Body of pancreas (tissue), 4 donors: ENCODE measurements at places on chromosomes 12 and 14. TPM values are rescaled to one million over a fixed set of nuclear protein-coding genes. Genes with fewer than 3 reads are reported as not detected.
A peak's percentile ranks its signal among the peaks of the same experiment; 100 is the strongest.

Gene SLC17A8
- not detected for total RNA-seq

GRCh38 chr12:89259821-89260220 is 92.5 kb downstream of the DUSP6 start:
- DNase-seq, result no peak

GRCh38 chr12:115813256-115813655 is 464.2 kb downstream of the MED13L start:
- no peak for DNase-seq

DNA sequence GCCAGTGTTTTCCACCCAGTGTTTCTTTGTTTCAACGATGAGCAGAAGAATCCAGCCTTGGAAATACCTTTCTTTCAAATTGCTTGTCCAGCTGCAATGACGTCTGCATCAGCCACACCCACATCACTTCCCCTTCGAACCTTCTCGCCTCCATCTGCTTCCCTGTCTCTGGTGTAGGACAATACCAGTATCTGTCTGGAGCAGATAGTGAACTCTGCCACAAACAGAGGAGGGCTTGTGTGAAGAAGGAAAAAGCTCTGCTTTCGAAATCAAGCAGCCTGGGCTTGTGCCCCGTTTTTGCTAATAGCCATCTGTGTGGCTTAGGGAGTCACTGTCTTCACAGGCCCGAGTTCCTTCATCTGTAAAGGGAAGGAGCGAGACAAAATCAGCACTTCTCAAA is 415.4 kb downstream of the ZFP36L1 start:
- no peak for DNase-seq

- DNase-seq, result no peak
Measured at GRCh38 chr12:79887890-79888289, 47.0 kb downstream of the PPP1R12A start.

DNA sequence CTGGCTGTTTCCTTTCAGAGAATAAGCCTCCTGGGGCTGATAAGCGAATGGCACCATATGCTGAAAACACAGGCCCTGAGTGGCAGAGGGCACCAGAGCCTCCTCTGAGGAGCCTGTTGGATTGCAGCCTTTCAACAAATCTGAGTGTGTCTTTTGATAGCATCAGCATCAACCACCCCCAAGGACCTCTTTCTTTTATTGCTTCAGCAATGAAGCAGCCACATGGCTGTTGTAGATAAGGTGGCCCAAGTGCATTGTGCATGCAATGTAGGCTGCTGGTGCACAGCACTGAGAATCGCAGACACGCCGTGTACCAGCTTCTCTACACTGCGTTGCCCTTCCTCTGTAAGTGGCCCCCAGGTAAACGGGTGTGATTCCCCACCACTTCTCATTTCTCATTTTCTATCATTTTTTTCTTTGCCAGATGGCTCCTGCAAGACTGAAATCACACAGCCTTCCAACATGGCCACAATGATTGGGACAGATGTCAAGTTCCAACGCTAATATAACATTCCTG is 191.7 kb downstream of the DAD1 start:
- DNase-seq, result no peak

Gene FOXG1
- not detected for total RNA-seq

Gene C12orf56
- total RNA-seq, result not detected

Gene BDKRB1
- not detected for total RNA-seq

DNA sequence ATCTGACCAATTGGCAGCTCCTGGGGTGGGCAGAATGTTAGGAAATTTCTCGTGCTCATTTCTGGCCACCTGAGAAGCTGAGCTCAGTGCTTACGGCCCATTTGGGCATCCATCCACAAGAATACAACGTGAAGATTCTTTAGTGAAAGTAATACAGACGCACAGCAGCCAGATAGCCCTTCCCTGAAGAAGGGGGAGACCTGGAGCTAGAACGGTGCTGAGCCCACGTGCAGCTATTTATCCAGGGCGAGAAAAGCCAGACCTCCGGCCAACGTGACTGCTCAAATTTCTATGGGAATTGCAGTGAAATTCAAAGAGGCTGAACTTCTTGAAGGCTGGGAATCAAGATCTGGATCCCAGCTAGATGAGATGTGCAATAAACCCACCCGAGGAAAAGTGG is 20.7 kb downstream of the NID2 start:
- no peak for DNase-seq

- DNase-seq, result peak; percentile 64
Measured at GRCh38 chr12:116319898-116320621, 42.6 kb upstream of the MED13L start.

- DNase-seq, result no peak
Measured at GRCh38 chr12:83128540-83128939, 441.8 kb downstream of the TMTC2 start.

DNA sequence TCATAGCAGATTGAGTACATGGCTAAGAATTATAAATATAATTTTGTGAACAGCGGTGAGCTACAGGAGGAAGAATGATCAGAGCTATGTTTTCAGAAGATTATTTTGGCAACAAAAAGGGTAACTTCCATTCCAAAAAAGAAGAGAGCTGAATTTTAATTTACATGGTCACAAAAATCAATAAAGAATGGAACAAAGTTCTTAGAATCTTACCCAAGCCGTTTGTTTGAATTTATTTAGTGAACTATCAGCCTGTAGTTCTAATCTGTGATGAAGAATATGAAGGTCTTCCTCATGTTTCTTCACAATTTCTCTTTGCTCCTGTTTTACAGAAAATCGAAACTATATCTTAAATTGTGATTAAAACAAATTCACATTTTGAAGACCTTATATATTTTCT is 54.4 kb upstream of the C12orf50 start:
- DNase-seq, result no peak

DNA sequence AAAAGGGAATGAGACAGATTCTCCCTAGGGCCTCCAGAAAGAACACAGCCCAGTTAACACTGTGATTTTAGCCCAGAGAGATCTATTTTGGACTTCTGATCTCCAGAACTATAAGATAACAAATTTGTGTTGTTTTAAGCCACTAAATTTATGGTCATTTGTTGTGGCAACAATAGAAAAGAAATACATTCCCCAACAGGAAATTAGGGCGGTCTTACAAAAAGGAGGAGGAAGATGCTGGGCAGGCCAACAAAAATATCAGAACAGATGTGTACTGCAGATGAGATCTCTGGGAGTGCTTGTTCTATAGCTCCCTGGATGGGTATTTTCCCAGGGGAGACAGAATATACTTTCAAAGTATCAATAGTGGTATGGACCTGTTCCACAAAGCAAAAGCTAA is 32.0 kb upstream of the SOCS2 start:
- no peak for DNase-seq

DNA sequence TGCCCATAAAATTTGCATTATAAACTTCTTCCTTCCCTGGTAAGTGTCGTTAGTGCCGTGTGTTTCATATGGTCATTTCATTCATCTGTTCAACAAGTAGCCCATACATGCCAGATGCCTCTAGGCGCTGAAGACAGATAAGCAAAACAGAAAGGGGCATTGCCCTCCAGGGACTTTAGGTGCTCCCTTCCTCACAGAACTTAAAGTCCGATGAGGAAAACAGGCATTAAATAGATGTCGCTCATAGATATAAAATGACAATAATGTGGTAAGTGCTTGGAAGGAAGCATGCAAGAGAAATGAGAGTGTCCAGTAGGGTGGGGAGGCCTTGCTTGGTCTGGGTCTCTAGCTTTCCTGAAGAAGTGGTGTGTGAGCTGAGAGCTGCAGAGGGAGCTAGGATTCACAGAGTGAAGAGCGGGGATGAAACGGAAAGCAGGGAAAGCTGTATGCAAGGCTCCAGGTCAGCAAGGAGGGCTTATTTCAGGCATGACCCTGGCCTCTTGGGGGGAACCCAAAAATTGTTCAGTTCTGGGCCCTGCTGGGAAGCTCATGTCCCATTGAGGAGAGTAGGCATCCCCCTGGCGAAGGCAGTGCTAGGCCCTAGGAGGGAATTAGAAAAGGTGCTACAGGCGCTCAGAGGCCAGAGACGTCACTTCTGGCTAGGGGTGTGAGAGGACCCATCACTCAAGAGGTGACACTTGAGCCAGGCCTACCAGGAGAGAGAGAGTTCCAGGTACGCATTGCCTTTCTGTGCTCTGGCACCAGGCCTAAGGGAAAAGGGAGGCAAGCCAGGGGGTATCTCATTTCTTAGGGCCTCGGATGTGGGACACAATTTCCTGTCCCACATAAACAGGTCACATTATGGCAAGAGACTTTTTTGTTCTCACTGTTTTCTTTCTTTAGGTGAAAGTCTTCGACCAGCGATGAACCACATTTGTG is 11.9 kb downstream of the UBE3B start:
- DNase-seq, result no peak

- no peak for DNase-seq
Measured at GRCh38 chr12:131116468-131117117, 162.9 kb downstream of the ADGRD1 start.

DNA sequence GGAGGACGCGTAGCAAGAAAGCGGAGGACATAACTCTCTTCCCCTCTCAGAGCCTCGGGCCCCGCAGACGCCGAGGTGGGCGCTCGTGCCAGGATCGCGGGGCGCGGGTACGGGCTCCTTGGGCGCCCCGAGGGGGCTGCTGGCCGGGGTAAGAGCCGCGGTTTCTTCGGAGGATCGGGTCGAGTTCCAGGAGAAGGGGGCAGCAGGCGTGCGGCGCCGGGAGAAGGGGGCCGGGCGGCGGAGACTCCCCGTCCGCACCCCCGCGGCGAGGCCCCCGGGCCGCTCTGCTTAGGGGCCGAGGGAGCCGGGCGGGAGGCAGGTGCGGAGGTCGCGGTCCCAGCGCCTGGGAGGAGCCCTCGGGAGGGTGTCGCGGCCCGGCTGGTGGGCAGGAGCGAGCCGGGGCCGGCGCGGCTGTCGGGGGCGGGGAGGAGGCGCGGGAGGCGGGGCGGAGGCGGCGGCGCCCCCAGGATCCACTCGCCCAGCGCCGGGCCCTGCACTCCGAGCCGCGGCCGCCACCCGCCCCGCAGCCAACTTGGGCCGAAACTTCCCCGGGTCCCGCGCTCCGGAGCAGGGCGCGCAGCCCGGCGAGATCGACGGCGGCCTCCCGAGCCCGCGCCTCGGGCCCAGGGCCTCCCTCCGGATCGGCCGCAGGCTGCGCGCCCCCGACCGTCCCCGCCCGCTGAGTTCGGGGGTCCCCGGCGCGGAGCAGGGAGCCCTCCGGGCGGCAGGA is 64.4 kb downstream of the FBXL14 start:
- no peak for DNase-seq

DNA sequence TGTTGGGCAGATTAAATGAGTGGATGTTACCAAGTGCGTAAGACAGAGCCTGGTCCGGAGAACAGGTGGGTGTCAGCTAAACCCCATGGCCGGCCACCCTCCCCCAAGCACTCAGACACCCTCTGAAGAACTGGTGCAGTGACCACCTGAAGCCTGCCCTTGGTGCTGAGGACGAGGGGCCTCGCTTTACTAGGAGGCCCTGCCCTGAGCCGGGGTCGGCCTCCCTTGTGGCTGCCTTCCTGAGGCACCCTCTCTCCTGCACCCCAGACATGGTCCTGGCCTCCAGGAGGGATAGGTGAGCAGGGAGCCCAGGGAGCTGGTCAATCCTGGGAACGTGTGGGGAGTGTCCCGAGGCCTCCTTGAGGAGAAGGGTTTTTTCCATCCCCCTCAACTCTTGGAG is 4.9 kb upstream of the KIF26A start:
- DNase-seq, result no peak

Gene NINJ2
- total RNA-seq, result 5.6 TPM

Gene TMEM63C
- 3.6 TPM for total RNA-seq

Gene FNTB
- 6.7 TPM for total RNA-seq

Gene SAMD4A
- total RNA-seq, result 11.2 TPM

DNA sequence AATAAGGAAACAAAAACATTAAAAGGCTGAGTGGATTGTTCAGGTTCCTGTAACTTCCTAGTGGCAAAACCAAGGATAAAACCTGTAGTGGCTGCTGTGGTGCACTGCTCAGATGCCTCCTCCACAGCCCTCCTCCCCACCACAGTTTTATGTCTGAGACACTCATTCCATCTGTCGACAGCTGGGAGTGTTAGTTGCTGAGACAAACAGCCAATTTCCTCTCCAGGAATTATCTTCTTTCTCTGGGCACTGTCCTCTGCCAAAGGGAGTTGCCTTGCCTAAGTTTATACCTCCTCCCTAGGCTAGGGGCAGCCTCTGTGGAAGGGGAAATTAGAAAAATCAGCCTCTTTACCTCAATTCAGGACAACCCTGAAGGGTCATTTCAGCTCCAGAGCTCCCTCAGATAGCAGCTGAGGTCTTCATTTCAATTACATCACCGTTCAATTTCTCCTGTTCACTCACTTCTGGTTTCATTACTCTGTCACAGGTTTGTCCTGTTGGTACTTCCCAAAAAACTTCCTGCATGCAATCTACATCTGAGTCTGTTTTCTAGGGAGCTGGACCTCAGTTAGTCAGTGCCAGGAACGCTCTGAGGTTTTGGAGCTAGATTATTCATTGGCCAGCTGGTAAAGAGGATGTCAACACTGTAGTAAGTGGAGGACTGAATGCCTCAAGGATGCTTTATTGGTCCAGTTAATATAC is 74.9 kb upstream of the ATP2B1 start:
- DNase-seq, result no peak

DNA sequence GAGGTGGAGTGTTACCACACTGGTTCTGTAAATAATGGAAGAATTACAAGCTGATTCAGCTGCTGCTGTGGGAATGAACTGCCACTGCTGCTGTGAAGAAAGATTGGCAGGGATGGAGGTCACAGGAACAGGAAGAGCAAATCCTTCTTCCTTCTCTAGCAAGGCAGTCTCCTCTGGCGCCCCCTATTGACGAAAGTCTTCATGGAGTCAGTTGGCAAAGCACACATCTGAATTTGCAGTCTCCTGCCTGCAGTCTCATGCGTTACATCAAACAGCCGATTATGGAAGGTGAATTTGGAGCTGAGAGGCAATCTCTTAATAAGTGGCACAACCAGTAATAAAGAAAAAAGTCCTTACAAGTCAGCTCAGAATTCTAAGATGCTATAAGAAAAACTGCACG is 106.0 kb upstream of the TMTC1 start:
- DNase-seq, result peak; percentile 26

GRCh38 chr12:118190266-118190665 is 54.3 kb downstream of the PEBP1 start:
- no peak for DNase-seq

- DNase-seq, result no peak
Measured at GRCh38 chr12:123681605-123682004, 10.7 kb downstream of the TCTN2 start.
